Stimulated activated CD8-positive, alpha-beta memory T cell treated with anti-CD3 and anti-CD28 coated beads, Interleukin-4, amount 100 ng/mL, for 4 hours (primary cell): ENCODE measurements at places on chromosomes 1 and 21.

DNA sequence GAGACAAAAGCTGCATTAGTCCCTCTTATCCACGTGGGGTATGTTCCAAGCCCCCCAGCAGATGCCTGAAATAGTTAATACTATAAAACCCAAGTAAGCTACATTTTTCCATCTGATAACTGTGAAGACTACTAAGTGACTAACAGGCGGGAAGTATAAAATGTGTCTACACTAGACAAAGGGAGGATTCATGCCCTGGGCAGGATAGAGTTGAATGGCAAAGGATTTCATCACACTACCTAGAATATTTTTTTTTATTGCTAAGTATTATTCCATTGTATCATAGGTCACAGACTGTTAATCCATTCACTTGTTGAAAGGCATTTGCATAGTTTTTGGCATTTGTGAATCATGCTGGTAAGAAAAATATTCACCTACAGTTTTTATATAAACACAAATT, 26.4 kb upstream of the CFHR4 start:
- no peak for DNase-seq

- no peak for DNase-seq
Measured at GRCh38 chr1:151851886-151852285, 1.6 kb downstream of the THEM5 start.

DNA sequence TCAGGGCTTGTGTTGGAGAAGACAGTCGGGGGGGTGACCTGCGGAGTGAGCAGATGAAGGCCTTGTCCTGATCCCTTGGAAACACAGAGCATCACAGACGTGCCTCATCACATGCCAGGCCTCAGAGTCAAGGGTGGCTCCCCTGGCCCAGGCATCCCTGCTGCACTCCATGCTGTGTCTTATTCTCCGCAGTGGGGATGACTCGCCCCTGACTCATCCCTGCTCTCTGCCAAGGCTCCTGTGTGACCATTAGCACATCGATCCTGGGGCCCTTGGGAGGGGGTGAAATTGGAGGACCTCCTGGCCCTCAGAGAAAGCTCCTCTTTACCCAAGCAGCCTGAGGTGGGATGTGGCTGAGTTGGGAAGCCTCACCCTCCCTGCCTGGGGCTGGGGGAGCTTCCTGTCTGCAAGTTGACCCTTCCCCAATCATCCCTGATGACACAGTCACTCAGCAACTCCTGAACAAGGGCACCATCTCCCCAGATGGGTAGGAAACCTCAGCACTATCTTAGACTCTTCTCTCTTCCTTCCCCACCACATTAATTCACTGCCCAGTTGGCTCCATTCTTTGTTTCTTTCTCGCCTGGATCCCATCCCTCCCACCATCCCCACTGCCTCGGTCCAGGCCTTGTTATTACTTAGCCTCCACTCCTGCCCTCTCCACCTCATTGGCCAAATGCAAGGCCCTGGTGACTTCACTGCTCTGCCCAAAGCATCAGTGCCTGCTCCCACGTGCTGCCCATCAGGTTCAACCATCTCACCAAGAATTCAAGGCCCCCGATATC, 74.6 kb downstream of the CAMK2N1 start:
- DNase-seq: no peak

- DNase-seq: no peak
Measured at GRCh38 chr21:46055863-46056281, 42.0 kb upstream of the COL6A2 start.

GRCh38 chr1:106889059-106889458, 167.4 kb upstream of the PRMT6 start:
- no peak for DNase-seq

- DNase-seq: no peak
Measured at GRCh38 chr1:119634016-119634415, 14.1 kb downstream of the ZNF697 start.

DNA sequence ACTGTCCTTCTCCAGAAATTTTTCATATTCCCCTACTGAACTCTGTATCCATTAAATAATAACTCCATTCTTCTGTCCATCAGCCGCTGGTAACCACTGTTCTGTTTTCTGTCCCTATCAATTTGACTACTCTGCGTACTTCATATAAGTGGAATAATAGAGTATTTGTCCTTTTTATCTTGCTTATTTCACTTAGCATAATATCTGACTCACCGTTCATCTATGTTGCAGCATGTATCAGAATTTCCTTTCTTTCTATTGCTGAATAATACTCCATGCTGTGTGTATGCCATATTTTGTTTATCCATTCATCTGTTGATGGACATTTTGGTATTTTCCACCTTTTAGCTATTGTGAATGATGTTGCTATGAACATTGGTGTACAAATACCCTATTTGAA, 71.9 kb downstream of the CEP350 start:
- no peak for DNase-seq

DNA sequence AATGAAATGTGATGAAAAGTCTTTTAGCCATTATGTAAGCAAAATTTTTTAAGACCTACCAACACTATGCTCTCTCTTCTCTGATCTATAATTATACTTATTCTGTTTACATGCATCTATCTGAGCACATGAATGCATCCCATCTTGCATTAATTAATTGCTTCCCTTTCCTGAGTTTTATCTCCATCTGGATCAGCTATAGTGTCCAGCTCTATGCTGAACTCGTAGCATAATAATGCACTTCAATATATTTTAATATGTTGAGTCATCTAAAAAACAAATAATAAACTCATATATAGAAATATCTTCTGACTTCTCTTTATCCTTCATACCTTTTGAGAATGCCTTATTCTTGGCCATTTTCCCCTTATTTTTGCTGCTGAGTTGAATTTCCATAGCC, 1097.8 kb downstream of the TTLL7 start:
- DNase-seq: no peak

DNA sequence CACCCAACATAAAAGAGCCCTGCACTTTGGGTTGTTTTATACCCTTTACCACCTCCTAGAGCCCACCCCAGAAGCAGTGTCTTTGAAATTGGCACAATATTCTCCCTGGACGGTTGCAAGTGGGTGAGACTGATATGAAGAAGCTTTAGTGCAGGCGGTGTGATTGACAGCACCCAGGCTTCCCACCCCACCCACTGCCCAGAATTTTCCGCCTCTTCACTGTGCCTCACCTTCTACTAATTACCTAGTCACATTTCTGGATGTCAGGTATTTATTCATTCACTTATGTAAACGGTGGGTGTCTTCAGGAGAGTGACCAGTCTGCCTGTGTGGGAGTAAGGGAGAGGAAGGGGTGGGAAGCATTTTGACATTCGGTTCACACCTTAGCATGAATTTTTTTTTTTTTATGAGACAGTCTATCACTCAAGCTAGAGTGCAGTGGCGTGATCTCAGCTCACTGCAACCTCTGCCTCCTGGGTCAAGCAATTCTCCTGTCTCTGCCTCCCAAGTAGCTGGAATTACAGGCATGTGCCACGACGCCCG, 1.7 kb upstream of the FAM89A start:
- DNase-seq: no peak

DNA sequence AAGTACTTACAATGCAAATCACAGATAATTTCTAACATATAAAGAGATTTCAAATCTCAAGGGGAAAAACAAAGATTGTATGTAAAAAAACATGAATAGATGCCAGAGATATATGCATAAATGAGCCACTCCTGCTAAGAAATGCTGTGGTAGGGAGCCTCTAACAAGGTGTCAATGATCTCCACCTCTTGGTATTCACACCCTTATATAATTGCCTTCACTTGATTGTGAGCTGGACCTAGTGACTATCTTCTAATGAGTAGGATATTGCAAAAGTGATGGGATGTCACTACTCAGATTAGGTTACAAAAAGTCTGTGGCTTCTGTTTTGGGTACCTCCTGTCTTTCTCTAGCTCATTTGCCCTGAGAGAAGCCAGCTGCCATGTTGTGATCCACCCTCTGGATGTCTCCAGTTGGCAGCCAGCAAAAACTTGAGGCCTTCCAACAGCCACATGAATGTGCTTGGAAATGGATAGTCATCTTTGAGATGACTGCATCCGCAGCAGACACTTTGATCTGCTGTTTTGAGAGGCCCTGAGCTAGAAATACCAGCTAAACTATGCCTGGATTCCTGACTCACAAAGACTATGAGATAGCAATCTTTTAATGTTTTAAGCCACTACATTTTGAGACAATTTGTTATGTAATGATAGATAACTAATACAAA, 196.1 kb upstream of the FGGY start:
- no peak for DNase-seq

DNA sequence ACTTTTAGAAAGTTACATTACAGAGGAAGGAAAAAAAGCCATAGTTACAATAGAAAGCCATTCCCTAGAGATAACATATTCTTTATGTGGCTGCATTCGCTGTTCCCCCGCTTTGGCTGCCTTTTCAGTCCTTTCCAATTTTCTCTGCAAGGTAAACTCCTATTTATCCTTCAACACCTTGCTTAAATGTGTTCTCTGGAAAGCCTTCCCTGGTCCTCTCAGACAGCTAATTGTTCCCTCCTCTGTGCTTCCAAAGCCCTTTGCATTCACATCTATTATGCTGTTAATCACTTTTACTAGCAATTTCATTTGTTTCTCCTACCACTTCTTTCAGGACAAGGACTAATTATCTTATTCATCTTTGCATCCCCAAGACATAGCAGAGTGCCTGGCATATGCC, 1.6 kb downstream of the PHC2 start:
- no peak for DNase-seq

DNA sequence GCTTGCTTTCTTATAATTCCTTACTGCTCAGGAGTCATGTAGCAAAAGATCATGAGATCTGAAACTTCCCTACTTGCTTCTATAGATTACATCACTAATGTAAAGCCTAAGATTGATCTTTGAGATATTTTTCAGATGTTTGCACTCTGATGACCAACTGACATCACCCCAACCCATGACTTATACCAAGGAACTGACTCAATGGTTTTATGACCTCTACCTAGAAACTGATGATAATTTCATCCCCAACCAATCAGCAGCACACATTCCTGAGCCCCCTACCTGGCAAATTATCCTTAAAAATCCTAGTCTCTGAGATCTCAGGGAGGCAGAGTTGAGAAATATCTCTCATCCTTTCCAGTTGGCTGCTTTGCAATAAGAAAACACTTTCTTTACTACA, 122.3 kb upstream of the CAMK1G start:
- no peak for DNase-seq

DNA sequence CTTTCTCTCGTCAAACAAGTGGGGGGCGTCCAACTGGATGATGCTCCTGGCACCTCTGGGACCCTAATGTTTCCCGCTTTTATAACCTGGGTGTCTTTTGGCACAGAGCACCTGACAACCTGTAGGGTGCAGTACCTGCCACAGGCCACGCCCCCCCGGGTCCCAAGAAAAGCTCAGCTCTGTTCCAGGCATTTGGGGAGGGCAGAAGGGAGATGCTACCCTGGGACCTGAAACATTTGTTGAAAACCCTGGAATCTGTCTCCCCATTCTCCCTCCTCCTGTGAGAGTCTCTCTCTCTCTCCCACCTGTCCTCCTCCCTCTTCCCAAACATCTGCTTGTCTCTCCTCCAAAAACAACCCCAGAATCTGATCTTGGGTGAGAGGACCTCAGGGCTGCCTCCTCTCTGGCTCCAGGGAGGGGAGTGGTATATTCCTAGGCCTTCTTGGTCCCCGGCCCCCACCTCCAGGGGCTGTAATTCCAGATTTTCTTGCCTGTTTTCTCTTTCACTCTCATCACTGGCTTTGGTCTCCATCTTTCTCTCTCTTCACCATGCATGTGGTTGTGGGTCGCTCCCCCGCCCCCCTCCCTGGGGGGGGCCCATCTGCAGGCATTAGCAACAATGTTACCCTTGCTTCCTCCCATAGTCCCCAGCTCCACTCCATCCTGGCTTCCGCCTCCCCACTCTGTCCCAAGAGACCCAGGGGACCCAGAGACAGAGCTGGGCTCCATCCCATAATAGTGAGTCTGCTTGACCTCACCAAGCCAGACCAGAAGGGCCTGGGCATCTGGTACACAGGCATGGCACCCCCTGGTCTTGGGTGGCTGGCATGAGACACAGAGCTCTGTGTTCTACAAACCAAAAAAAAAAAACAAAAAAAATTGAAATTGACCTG, 4.1 kb downstream of the AHDC1 start:
- DNase-seq: no peak

DNA sequence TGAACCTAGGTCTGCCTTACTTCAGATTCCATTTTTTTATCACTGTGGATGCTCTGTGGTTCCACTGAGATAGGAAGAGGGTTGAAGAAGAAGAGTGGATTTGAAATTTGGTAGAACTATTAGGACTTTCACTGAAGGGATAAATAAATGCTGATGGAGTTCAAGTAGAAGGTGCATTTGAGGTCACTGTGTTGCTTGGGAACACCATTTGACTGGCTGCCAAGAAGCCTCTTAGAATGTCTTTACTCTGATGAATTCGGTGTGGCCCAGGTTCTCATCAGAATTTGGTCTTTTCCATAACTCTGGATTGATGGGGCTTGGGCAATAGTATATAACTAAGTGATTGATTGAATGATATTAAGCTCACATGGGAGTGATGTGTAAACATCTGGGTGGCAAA, 11.9 kb downstream of the XPR1 start:
- DNase-seq: no peak

DNA sequence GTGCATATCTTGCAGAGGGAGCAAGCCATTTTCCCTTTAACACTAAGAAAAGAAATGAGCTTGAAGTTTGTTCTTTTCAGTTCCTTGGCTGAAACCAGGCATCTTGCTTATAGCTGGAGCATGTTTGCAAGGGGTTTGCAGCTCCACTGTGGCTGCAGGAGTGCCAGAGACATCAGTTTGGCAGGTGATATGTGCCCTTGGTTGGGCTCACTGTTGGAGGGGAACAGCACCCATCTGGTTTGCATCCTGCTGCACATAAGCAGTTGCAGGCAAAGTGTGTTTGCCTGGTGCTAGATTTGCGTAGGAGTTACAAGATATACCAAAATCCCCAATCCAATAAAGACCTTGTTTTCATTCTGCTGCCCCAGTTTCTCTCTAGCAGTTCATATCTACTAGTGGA, 47.8 kb upstream of the IKBKE start:
- no peak for DNase-seq

DNA sequence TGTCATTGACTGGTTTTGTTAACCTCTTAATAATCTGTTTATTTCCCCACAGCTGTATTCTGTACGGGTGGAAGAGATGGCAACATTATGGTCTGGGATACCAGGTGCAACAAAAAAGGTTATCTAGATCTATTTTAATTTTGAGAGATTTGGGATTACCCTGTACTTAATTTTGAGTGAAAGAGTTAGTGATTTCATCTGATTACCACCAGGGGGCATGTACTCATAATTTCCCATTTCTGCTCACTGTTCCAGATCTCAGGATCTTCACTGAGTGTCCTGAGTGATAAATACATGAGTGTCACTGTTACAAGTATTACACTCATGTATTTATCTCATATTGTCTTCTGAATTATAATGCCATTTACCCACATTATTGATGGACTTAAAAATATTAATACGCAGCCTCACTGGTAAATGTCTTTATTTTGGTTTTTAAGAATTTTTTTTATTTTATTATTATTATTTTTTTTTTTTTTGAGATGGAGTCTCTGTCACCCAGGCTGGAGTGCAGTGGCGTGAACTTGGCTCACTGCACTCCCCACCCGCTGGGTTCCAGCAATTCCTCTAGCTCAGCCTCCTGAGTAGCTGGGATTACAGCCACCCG, 27.4 kb downstream of the DTL start:
- DNase-seq: no peak

- DNase-seq: no peak
Measured at GRCh38 chr21:26366781-26367180, 196.2 kb upstream of the APP start.
